ENCODE measurements at places on chromosomes 3 and 15. TPM values are rescaled to one million over a fixed set of nuclear protein-coding genes. Genes with fewer than 3 reads are reported as not detected.

DNA sequence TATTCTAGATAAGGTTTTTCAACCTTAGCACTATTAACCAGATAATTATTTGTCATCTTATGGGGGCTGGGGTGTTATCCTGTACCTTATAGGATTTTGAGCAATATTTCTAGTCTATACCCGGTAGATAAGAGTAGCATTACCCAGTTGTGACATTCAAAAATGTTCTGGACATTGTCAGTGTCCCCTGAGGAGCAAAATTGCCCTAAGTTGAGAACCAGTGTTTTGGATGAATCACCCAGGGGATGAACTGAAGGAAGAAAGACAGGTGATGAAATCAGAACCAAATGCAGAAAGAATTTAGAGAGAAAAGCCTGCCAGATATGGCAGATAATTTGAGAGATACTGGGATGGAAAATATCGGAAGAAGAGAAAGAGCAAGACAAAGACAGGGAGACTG is 58.2 kb downstream of the KCNH8 start:
- no peak overlapping the region for H3K27ac ChIP-seq
- H3K4me3 ChIP-seq: no peak overlapping the region
- DNase-seq: no peak
- H3K36me3 ChIP-seq: peaks cover 2% of the 10 kb centered on the region

DNA sequence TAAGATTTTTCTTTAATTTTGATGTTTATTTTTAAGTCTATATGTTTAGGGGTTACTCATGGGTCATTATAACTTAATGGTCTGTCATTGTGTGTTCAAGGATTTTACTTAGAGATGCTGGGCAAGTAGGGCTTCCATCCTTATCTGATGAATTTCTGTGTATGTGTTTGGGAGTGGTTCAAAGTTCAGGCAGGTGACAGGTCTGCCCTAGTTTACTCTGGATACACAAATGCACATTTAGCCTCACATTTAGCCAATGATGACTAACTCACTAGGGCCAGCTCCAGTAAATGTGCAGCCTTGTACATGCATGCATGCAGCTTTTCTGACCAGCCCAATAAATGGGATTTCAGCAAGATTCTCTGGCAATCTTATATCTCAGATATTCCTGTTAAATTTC is 554.1 kb downstream of the SI start:
- no peak for DNase-seq
- H3K4me1 ChIP-seq: no peaks in the 10 kb centered on the region
- no peaks in the 10 kb centered on the region for H3K36me3 ChIP-seq
- no peak overlapping the region for H3K27ac ChIP-seq
- no peak overlapping the region for H3K4me3 ChIP-seq
- H3K27me3 ChIP-seq: no peaks in the 10 kb centered on the region

DNA sequence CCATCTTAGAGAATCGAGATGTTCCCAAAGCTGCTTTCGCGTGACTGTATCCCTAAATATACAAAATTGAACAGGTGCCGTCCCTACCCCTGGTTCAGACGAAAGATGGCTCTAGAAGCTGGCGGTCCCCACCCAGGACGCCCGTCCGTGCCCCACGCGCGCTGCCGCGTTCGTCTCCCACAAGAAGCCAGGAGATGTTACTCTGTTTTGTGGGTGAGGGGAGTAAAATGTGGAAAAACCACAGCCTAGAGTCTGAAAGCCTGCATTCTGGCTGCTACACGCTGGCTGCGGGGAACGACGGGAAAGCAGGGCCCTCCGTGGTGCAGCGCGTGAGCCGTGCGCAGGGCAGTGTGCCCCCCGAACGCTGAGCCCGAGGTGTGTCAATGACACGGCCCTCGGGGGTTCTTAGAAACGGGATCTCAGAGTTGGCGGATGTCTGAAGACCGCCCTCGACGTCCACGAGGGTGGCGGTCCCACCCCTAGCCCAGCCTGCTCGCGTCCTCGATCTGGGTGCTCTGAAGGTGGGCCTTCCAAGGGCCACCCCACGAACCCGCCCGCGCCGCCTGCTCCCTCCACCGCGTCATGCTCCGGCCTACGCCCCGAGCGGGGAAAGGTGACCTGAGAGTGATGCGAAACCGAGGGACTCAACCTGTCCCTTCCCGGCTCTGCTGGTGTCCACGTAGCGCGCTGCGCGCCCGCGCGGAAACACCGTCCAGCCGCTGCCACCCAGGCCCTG is 95.6 kb downstream of the OCA2 start:
- H3K27ac ChIP-seq: no peak overlapping the region
- no peak for DNase-seq
- H3K4me1 ChIP-seq: no peaks in the 10 kb centered on the region
- H3K27me3 ChIP-seq: no peaks in the 10 kb centered on the region

DNA sequence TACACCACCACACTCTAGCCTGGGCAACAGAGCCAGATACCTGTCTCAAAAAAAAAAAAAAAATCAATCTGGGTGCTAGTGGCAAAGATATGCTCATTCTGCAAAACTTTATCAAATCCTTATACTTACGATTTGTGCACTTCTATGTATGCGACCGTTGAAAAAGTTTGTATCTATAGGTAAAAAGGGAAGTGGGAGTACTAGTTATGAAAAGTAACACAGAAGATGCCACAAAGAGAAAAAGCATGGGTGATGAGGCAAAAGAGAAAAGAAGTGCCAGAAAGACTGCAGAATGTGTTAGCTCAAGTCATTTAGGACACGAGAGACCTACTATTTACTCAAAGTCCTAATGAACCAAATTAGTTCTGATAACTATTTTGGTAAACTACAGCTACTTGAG is 407.8 kb downstream of the SHQ1 start:
- H3K4me3 ChIP-seq: no peak overlapping the region
- peaks cover 60% of the 10 kb centered on the region for H3K4me1 ChIP-seq
- H3K27me3 ChIP-seq: no peaks in the 10 kb centered on the region
- H3K27ac ChIP-seq: no peak overlapping the region

GRCh38 chr3:32733631-32734229 is 48.7 kb downstream of the CNOT10 start:
- no peak overlapping the region for H3K27ac ChIP-seq
- peaks cover 4% of the 10 kb centered on the region for H3K4me1 ChIP-seq
- DNase-seq: no peak
- H3K36me3 ChIP-seq: peaks cover 3% of the 10 kb centered on the region
- no peaks in the 10 kb centered on the region for H3K27me3 ChIP-seq
- no peak overlapping the region for H3K4me3 ChIP-seq

- no peaks in the 10 kb centered on the region for H3K4me1 ChIP-seq
- peaks cover 31% of the 10 kb centered on the region for H3K27me3 ChIP-seq
- no peak overlapping the region for H3K4me3 ChIP-seq
- no peaks in the 10 kb centered on the region for H3K36me3 ChIP-seq
- H3K27ac ChIP-seq: no peak overlapping the region
- DNase-seq: no peak
Observed at GRCh38 chr15:92610101-92610520, 45.5 kb downstream of the FAM174B start.

DNA sequence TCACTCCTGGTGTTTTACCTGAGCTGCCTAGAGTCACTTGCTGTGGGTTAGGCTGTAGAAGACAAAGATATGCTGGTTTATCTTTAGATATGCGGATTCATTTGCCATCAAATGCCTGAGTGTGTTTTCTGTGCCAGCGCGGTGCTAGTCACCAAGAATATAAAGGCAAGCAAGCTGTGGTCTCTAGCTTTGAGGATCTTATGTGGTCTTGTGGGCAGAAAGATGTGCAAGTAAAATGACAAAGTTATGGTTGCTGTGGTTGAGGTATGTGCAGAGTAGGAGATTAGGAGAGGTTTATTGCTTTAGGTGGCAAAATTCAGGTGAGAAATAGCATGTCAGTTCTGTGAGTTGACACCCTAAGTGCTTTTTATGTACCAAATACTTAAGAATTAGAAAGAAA is 94.2 kb downstream of the CGNL1 start:
- no peak for DNase-seq
- peaks cover 78% of the 10 kb centered on the region for H3K27me3 ChIP-seq
- no peak overlapping the region for H3K27ac ChIP-seq
- H3K4me1 ChIP-seq: no peaks in the 10 kb centered on the region
- no peak overlapping the region for H3K4me3 ChIP-seq

DNA sequence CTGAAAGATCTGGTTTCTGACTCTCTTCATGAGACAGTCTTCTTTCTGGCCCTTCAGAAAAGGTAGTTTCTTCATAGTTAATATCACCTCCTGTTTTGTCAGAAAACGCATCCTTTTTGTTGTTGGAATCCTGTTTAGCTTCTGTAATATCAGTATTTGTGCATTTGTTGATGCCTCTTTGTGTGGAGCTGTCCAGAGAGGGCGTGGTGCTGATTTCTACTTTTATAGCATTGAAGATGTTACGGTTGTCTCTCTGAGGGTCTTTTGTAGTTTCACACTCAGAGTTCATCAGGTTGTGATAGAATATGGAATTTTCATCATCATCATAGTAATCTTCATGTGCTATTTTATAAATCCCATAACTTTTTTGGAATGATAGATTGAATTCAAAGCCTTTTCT is 8.9 kb downstream of the GPR149 start:
- H3K4me3 ChIP-seq: no peak overlapping the region
- H3K27ac ChIP-seq: no peak overlapping the region
- no peaks in the 10 kb centered on the region for H3K4me1 ChIP-seq
- peaks cover 4% of the 10 kb centered on the region for H3K27me3 ChIP-seq
- no peak for DNase-seq

- no peak overlapping the region for H3K4me3 ChIP-seq
- no peaks in the 10 kb centered on the region for H3K27me3 ChIP-seq
- DNase-seq: no peak
Observed at GRCh38 chr3:60703956-60704736, 547.1 kb downstream of the FHIT start.

DNA sequence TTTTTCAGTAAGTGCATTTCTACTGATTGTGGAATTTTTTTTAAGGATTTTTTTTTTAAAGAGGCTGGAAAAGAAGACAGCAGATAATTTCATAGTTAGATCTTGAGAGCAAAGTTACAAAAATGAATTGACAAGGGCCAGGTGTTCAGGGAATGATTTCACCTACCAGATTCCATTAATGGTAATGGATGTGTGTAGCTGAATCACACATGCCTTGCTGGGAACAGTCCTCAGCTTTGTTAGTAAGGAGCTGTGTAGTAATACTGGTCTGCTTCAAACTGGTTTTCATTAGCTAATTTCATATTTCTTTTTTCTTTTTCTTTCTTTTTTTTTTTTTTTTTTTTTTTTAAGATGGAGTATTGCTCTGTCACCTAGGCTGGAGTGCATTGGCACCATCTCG is 16.0 kb downstream of the NR1D2 start:
- no peak for DNase-seq
- H3K4me1 ChIP-seq: peaks cover 35% of the 10 kb centered on the region
- H3K27ac ChIP-seq: peak overlapping the region; percentile 79
- no peak overlapping the region for H3K4me3 ChIP-seq

- H3K4me1 ChIP-seq: peaks cover 2% of the 10 kb centered on the region
- no peak for DNase-seq
Observed at GRCh38 chr3:72489901-72490300, 358.3 kb downstream of the SHQ1 start.

- no peaks in the 10 kb centered on the region for H3K4me1 ChIP-seq
- peaks cover 24% of the 10 kb centered on the region for H3K27me3 ChIP-seq
- H3K27ac ChIP-seq: no peak overlapping the region
Observed at GRCh38 chr15:91678003-91678402, 175.5 kb upstream of the SLCO3A1 start.

GRCh38 chr15:25783607-25784540 is 79.3 kb downstream of the ATP10A start:
- peak overlapping the region; percentile 32 for H3K27ac ChIP-seq
- no peak overlapping the region for H3K4me3 ChIP-seq
- DNase-seq: no peak
- H3K27me3 ChIP-seq: no peaks in the 10 kb centered on the region
- H3K4me1 ChIP-seq: peaks cover 17% of the 10 kb centered on the region

GRCh38 chr15:42279234-42279723 is 6.0 kb upstream of the TMEM87A start:
- peaks cover 2% of the 10 kb centered on the region for H3K36me3 ChIP-seq
- H3K4me3 ChIP-seq: no peak overlapping the region
- no peak overlapping the region for H3K27ac ChIP-seq
- H3K4me1 ChIP-seq: peaks cover 14% of the 10 kb centered on the region

- DNase-seq: no peak
- no peaks in the 10 kb centered on the region for H3K27me3 ChIP-seq
- peaks cover 41% of the 10 kb centered on the region for H3K4me1 ChIP-seq
- no peaks in the 10 kb centered on the region for H3K36me3 ChIP-seq
- H3K27ac ChIP-seq: peak overlapping the region; percentile 99
Observed at GRCh38 chr15:92821491-92822116, 78.5 kb upstream of the CHD2 start.

DNA sequence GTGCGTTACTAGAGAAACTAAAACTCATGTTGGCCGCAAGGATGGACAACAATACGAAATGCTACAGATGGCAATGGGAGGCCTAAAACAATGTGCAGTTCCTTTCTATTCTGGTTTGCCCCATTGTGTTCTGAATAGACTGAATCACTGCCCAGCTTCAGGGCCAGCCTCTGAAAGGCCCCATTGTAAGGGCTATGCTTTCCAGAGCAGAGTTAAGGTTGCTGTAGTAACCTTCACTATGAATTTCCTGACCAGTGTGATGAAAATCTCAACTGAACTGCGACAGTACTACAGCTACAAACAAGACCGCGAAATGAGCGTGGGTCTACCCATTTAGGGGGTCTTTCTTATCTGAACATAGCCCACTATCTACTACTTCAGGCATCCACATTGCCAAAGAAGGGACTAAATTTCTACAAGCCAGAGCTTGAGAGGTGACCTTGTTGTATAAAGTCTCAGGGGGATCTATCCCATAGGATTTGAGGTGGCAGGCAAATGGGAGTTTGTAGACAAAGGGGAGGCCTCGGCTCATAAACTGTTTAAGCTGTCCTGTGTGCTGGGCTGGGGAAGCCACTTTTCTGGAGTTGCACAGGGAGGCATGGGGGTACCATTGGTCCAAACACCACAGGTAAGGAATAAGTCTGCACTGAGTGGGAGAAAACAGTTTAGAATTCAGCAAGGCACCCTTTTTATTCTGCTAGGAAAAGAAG is 80.1 kb downstream of the MYO1E start:
- no peaks in the 10 kb centered on the region for H3K36me3 ChIP-seq
- no peaks in the 10 kb centered on the region for H3K27me3 ChIP-seq
- H3K4me1 ChIP-seq: peaks cover 3% of the 10 kb centered on the region
- peak overlapping the region; percentile 24 for H3K27ac ChIP-seq
- no peak for DNase-seq
- H3K4me3 ChIP-seq: no peak overlapping the region

- no peaks in the 10 kb centered on the region for H3K36me3 ChIP-seq
- H3K4me3 ChIP-seq: peak overlapping the region; percentile 78
- DNase-seq: no peak
- H3K4me1 ChIP-seq: peaks cover 30% of the 10 kb centered on the region
Observed at GRCh38 chr3:13234666-13235065, 161.4 kb upstream of the IQSEC1 start.

DNA sequence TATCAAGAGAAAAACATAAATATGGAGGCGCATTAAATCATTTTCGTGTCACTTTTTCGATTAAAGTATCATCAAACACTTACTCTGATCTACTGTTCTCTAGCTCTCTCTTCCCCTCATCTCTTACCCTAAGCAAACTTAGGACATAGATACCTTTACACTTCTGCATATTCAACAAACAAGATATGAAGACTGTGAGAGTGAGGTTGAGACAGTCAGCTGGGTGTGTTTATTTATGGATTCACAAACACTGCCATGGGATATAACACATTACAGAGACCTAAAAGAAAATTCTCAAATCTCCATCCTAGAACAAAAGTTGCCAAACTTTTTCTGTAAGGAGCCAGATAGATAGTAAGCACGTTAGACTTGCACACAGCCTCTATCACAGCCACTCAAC is 85.2 kb upstream of the ZNF385D start:
- H3K4me3 ChIP-seq: no peak overlapping the region
- DNase-seq: no peak
- H3K36me3 ChIP-seq: no peaks in the 10 kb centered on the region
- no peaks in the 10 kb centered on the region for H3K4me1 ChIP-seq

The SERPINI2 gene
- total RNA-seq: not detected

The RHCG gene
- not detected for total RNA-seq

The KNL1 gene
- total RNA-seq: 0.77 TPM

The SKOR1 gene
- total RNA-seq: 2.7 TPM

The GOLGA8Q gene
- 1.4 TPM for total RNA-seq
